Panc1 (cell line): ENCODE measurements at places on chromosomes 6 and 20. TPM values are rescaled to one million over a fixed set of nuclear protein-coding genes. Genes with fewer than 3 reads are reported as not detected.

DNA sequence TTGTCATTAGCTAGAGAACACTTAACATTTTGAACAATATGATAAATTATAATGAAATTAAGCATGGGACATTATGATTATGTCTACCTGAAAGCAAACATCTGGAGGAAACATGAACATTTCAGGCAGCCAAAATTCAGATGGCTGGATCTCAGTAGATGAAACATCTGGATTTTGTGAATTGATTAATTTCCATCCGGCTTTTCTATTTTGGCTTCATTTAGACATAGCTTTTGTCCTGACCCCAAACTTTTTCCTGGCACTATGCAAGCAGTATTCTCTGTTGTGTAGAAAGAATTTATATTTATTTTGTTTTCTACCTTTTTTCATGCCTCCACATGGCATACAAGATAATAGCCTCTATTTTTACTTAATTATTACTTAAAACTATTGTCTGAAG, 186.3 kb downstream of the OGFRL1 start:
- no peak for DNase-seq

VSTM2L gene
- total RNA-seq: 16.0 TPM

- DNase-seq: no peak
Measured at GRCh38 chr6:151399679-151400078, 8.3 kb upstream of the ZBTB2 start.

- no peak for DNase-seq
Measured at GRCh38 chr6:146153040-146153758, 124.3 kb downstream of the GRM1 start.

- no peak for DNase-seq
Measured at GRCh38 chr6:68313911-68314310, 321.2 kb upstream of the ADGRB3 start.

DNA sequence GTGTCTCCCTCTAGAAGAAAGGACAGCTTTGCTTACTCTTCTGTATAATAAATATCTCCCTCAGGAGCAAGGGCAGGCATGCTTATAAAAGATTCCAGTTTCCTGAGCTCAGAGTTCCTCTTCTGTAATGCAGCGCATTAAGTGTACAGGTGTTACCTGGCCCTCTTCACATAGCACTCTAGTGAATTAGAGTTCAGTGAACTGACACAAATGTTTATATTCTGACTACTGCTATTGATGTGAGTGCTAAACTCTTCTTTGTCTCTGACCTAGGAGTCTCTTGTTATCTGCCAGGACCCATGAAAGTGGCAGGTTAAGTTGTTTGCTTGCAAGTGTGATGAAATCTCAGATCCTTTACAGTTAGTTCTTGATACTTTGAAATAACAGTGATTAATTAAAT, 33.5 kb downstream of the CYB5R4 start:
- DNase-seq: no peak

ENPP4 gene
- total RNA-seq: 5.4 TPM

DNA sequence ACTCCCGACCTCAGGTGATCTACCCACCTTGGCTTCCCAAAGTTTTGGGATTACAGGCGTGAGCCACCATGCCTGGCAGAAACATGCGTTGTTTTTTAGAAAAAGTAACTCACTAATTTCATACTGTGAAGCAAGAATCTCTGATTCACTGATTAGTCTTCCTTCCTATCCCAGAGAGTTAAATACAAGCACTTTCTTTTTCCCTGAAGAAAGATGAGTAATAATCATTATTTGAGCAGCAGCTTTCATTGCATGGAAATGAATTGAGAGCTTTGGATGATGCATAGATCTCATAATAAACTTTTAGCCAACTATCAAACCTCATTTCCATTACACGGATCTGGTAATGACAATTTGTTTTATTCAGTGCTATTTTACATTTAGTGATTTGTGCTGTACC, 892.5 kb upstream of the EYS start:
- no peak for DNase-seq

GRCh38 chr6:17120019-17120418, 18.2 kb downstream of the STMND1 start:
- DNase-seq: no peak

DNA sequence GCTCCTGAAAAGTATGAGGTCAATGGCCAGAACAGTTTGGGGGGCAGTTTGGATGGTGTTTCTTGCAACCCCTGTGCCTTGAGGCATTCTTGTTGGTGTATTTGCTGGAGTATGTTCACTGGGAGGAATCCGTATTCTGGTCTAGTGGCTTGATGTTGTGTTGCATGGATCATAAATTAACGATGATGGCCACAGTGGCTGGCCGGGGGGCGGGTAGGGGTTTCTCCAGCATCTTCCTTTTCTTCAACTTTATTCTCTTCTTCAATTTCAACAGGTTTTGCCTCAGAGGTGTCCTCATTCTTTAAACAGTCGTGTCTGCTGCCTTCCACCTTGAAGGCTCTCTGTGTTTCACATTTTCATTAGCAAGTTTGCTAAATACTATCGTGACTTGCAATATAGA, 43.0 kb upstream of the THBS2 start:
- DNase-seq: no peak

OR2B2 gene
- not detected for total RNA-seq

DNA sequence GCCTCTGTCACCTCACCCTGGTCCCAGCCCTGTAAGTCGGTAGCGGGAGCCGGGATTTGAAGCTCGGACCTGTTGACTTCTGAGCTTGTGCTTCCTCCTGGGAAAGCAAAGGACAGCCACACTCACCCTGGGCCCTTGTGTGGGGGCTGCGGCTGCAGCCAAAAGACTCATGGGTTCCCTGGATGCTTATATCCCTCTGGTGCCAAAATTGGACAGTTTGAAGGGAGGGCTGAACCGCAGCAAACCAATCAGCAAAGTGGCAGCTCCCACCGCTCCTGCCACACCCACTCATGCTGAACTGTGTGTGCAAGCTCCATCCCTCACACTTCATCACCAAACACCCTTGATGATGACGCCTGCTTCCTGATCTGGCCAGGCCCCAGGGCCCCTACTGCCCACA, 3.9 kb upstream of the CCN5 start:
- DNase-seq: no peak

GRCh38 chr20:21016751-21017150, 89.4 kb downstream of the LINC00237 start:
- no peak for DNase-seq

TRIM31 gene
- total RNA-seq: not detected

- no peak for DNase-seq
Measured at GRCh38 chr20:20217621-20218020, 150.3 kb upstream of the INSM1 start.

ATP5F1E gene
- 90.6 TPM for total RNA-seq

DNA sequence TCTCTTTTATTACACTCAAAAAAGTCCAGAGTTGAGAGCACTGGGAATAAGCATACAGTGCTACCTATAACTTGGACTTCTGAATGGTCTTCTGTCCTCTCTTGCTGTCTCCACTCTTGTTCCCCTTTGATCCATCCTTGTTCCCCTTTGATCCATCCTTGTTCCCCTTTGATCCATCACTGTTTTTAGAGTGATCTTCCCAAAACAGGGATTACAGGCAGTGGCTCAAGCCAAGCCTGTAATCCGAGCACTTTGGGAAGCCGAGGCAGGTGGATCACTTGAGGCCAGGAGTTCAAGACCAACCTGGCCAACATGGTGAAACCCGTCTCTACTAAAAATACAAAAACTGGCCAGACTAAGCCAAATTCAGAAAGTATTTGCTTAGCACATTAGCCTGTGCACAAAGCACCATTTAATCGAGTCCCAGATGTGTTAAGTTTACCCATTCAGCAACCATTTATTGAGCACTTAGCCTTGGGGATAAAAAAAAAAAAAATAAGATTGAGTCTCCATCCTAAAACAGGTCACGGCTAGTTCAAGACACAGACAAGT, 65.0 kb upstream of the NHSL1 start:
- no peak for DNase-seq

GRCh38 chr20:59676126-59676850, 71.9 kb downstream of the PHACTR3 start:
- DNase-seq: no peak

- no peak for DNase-seq
Measured at GRCh38 chr6:12110523-12111362, 98.6 kb downstream of the HIVEP1 start.

KCNG1 gene
- total RNA-seq: 7.4 TPM

DNA sequence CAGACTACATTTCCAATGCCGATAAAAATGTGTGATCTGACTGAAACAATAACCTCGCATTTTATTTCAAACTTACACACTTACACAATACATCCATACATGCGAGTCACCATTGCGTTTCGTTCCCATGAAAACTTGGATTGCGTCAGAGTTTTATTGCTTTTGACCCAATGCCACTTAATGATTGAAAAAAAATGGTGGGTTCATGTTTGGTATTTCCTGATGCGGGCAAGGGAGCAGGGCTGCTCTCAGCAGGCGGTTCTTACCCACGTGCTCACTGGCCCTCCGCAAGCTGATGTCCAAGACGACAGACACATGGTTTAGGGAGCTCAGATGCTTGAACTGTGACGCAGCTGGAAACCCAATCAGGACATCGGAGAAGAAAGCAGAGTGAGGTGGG, 281.0 kb upstream of the SULF2 start:
- DNase-seq: no peak

DNA sequence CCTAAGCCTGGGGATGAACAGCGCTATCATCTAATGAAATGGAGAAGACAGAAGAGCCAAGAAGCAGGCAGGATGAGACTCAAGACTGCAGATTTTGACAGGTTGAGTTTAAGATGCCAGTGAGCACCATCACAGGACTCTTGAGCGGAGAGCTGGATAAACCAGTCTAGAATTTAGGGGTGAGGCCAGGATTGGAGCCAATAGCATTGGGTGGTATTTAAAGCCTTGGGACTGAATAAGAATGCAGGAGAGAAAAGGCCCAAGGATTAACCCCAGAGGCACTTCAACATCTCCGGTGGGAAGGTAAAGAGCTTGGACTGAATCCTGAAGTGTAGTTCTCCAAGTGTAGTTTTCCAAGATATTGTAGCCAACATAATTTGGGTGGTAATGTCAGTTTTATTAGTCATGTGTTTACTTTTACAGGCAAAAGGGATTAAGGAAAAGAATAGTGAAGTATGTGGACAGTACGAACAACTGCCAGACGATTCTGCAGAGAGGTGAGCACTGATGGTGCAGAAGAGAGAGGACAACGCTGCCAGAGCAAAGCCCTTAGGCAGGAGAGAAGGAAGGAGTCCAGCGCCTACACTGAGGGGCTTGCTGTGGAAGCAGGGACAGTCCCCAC, 85.2 kb downstream of the DTNBP1 start:
- no peak for DNase-seq

- DNase-seq: no peak
Measured at GRCh38 chr20:54456961-54457360, 18.4 kb upstream of the DOK5 start.

DNA sequence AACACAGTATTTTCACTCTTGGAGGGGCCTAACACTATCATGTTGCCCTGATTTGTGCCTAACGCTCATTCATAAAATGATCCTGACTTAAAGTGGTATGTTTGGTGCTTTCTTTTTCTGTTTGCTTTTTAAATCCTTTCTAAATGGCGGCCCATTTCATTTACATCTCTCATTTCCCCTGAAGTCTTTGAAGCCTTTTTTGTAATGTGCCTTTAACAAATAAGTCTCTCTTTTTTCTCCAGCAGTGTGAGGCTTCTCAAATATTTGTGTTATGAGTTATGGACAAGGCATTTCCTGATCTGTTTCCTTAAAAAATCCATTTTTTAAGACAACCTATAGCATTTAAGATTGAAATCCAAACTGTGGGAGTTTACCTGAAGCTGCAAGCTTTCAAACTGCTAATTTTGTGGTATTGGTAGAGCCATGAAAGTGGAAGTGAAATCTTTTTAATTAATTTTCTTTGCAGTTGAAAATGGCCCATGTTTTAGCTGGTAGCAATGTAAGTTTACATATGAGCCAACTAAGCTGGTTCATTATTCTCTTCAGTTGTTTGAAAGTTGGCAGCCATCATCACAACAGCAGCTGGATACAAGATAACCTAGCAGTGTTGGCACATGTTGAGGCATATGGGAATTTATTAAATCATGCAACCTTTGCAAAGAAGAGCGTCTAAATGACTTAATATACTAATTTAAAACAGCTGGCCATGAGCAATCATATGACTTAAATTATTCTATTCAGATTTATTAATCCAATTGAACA, 469.7 kb downstream of the CDKAL1 start:
- DNase-seq: no peak

GRCh38 chr20:37726971-37727956, 33.4 kb downstream of the CTNNBL1 start:
- no peak for DNase-seq

E2F3 gene
- 31.0 TPM for total RNA-seq

DNA sequence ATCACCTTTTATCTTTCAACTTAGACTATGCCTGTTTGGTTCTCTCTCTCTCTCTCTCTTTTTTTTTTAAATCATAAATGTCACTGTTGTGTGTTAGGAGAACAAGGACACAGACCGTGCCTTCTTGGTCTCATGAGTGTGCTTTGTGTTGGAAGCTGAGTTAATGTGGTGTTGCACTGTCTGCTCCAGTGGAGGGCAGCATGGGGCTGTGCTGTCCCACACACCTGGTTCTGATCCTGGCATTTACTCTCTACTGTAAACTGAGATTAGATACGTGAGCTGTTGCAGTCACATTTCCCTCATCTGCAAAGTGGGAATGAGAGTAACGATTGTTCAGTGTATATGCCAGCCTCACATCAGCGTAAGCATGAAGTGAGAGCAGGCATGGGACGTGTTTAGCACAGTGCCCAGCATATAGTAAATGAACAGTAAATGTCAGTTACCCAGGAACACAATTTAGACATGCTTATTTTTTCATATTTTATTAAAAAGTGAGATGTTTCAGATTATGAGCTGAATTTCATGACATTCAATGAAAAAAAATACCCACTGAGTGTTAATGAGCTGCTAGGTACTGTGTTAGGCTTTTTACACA, 161.1 kb downstream of the FARS2 start:
- DNase-seq: peak; percentile 5

GRCh38 chr6:161961046-161961445, 687.2 kb upstream of the AGPAT4 start:
- no peak for DNase-seq

CRISP3 gene
- total RNA-seq: not detected

- no peak for DNase-seq
Measured at GRCh38 chr20:11522366-11522741, 395.3 kb upstream of the BTBD3 start.

DNA sequence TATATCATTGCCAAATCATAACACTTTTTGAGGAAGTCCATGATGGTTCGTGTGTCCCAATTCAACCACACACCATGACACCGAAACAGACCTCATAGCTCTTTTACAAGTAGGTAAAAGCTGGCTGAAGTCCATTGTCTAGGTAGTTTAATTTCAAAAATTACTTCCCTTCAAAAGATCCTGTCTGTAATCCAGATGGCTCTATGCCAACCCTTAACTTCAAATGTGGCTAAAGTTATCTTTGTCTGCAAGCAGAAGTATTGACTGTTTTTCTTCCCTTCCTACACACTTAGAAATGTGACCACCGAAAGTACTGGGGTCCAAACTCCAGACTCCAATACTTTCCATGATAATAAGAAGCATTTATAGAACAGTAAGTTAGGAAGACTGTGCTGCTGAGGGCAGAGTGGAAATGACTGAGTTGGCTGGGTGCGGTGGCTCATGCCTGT, 8.3 kb upstream of the TIAM2 start:
- no peak for DNase-seq

GRCh38 chr6:56459030-56459805, 183.5 kb downstream of the DST start:
- no peak for DNase-seq

RSPO4 gene
- total RNA-seq: 0.54 TPM
